Stomach (tissue), 19 donors: ENCODE measurements at places on chromosomes 6 and 20. TPM values are rescaled to one million over a fixed set of nuclear protein-coding genes. Genes with fewer than 3 reads are reported as not detected.

- no peak for DNase-seq
- no peaks in the 10 kb centered on the region for H3K27me3 ChIP-seq
- H3K4me1 ChIP-seq: no peaks in the 10 kb centered on the region
- H3K27ac ChIP-seq: no peak overlapping the region
Measured at GRCh38 chr6:10460096-10460495, 45.2 kb upstream of the TFAP2A start.

DNA sequence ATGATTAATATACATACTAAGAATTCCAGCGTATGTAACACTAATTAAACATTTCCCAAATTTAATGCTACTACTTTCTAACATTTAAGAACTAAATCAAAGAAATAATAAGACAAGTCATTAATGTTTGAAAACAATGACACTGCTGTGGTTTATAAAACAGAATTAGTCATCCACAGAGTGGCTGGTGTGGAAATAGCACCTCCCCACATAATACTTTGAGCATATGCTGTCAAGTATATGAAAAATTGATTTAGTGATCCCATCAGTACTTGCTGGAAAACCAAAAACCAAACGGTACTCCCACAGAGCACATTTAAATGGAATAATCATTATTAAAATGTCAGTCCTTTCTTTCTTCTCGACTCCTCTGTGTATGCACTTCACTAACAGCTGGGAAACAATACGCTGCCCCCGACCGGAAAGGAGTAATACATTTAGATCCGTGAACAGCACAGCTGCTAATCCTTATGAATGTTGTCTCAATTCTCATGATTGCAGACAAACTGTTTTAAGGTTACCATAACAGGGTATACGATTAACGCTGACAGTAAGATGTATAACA lies 78.4 kb downstream of the PREP start:
- peaks cover 40% of the 10 kb centered on the region for H3K36me3 ChIP-seq
- no peak for DNase-seq
- no peaks in the 10 kb centered on the region for H3K4me1 ChIP-seq
- no peak overlapping the region for H3K4me3 ChIP-seq
- no peaks in the 10 kb centered on the region for H3K27me3 ChIP-seq

GRCh38 chr20:24567508-24567907 lies 98.1 kb downstream of the SYNDIG1 start:
- no peaks in the 10 kb centered on the region for H3K4me1 ChIP-seq
- no peak for DNase-seq
- H3K36me3 ChIP-seq: no peaks in the 10 kb centered on the region
- no peaks in the 10 kb centered on the region for H3K27me3 ChIP-seq

The NR2E1 gene
- not detected for total RNA-seq

GRCh38 chr6:109531446-109531845 lies 48.4 kb upstream of the ZBTB24 start:
- DNase-seq: no peak
- no peak overlapping the region for H3K27ac ChIP-seq
- no peaks in the 10 kb centered on the region for H3K4me1 ChIP-seq

The HUS1B gene
- total RNA-seq: 4.8 TPM

GRCh38 chr6:53862662-53863462 lies 68.1 kb downstream of the LRRC1 start:
- H3K36me3 ChIP-seq: no peaks in the 10 kb centered on the region
- no peak for DNase-seq

- no peaks in the 10 kb centered on the region for H3K36me3 ChIP-seq
- no peak for DNase-seq
- H3K27ac ChIP-seq: no peak overlapping the region
Measured at GRCh38 chr6:95248499-95248898, 328.8 kb upstream of the MANEA start.

GRCh38 chr6:166313255-166314070 lies 5.3 kb upstream of the PRR18 start:
- H3K4me3 ChIP-seq: no peak overlapping the region
- no peak overlapping the region for H3K27ac ChIP-seq
- peaks cover 1% of the 10 kb centered on the region for H3K36me3 ChIP-seq
- peaks cover 21% of the 10 kb centered on the region for H3K27me3 ChIP-seq
- peak; percentile 53 for DNase-seq
- H3K4me1 ChIP-seq: peaks cover 10% of the 10 kb centered on the region

DNA sequence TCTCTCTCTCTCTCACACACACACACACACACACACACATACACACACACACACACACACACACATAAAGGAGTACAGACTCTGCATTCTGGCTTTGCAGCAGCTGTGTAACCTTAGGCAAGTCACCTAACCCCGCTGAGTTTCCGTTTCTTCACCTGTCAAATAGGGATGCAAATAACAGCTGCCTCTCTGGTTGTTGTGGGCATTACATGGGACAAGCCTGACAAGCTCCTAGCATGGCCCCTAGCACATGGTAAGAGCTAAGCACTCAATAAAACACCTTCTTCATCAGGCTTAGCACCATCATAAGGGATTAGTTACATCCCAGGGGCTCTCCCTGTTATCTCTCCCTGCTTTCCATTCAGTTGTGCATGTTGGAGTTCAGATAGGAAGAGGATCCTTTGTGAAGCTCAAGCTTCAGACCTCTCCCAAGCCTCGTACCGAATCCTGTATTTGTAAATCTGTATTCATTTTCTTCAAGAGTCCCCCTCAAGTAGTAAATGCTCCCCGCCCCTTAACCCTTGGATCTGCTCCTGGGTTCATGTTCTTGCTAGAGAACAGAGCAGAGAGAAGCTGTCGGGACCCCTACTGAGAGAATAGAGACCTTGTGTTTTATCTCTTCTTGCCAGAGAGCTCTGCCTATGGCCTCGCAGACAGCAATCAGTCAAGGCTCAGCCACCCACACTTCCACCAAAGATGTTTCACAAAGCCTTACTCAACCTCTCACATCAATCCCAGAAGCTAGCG lies 2.2 kb downstream of the SLC13A3 start:
- peaks cover 8% of the 10 kb centered on the region for H3K4me1 ChIP-seq
- no peak for DNase-seq
- H3K36me3 ChIP-seq: no peaks in the 10 kb centered on the region
- no peak overlapping the region for H3K27ac ChIP-seq

GRCh38 chr6:162443101-162443500 lies 284.5 kb downstream of the PRKN start:
- DNase-seq: peak; percentile 7

The TMC2 gene
- not detected for total RNA-seq

GRCh38 chr6:73652637-73653570 lies 888 bp downstream of the SLC17A5 start:
- H3K27ac ChIP-seq: peak overlapping the region; percentile 98
- peaks cover 27% of the 10 kb centered on the region for H3K4me1 ChIP-seq
- H3K27me3 ChIP-seq: no peaks in the 10 kb centered on the region
- peaks cover 5% of the 10 kb centered on the region for H3K36me3 ChIP-seq

The GRM1 gene
- not detected for total RNA-seq

- H3K4me3 ChIP-seq: peak within 1 kb of the TSS; percentile 75
- peak within 1 kb of the TSS; percentile 27 for H3K27ac ChIP-seq
- DNase-seq: peak; percentile 90
Measured at GRCh38 chr6:7725849-7726415, at the start of gene BMP6. Gene BMP6 (plus strand): TSS chr6:7726099. CDS start chr6:7726956, 857 bp downstream.

GRCh38 chr6:52399511-52400312 lies 20.4 kb upstream of the EFHC1 start:
- H3K4me3 ChIP-seq: no peak overlapping the region
- H3K36me3 ChIP-seq: peaks cover 20% of the 10 kb centered on the region
- H3K27me3 ChIP-seq: no peaks in the 10 kb centered on the region
- no peak for DNase-seq
- peaks cover 3% of the 10 kb centered on the region for H3K4me1 ChIP-seq
- H3K27ac ChIP-seq: no peak overlapping the region

The R3HDML gene
- not detected for total RNA-seq

GRCh38 chr20:47428164-47428563 lies 71.7 kb upstream of the ZMYND8 start:
- H3K4me3 ChIP-seq: no peak overlapping the region
- H3K27ac ChIP-seq: no peak overlapping the region
- H3K4me1 ChIP-seq: no peaks in the 10 kb centered on the region
- no peak for DNase-seq
- no peaks in the 10 kb centered on the region for H3K36me3 ChIP-seq
- H3K27me3 ChIP-seq: no peaks in the 10 kb centered on the region

DNA sequence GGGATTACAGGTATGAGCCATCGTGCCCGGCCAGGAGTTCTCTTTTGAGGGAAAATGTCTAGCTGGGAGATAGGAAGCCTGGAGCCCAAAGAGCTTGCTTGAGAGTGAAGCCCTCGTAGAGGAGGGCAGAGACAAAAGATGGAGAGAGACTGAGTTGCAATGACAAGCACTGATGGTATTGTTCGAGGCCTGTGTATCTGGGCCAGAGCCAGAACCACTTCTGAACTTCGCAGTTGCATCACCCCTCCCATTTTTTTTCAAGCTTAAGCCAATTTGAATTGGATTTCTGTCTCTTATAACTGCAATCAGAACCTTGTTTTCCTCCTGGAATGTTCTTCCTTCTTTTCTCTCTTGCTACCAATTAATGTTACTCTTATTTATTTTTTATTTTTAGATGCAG lies 83.1 kb downstream of the KCNB1 start:
- DNase-seq: no peak
- H3K36me3 ChIP-seq: no peaks in the 10 kb centered on the region
- no peaks in the 10 kb centered on the region for H3K27me3 ChIP-seq

GRCh38 chr20:37108676-37109075 lies 12.9 kb upstream of the RBL1 start:
- no peaks in the 10 kb centered on the region for H3K4me1 ChIP-seq
- no peak overlapping the region for H3K4me3 ChIP-seq
- H3K27ac ChIP-seq: no peak overlapping the region
- no peak for DNase-seq
- no peaks in the 10 kb centered on the region for H3K27me3 ChIP-seq

The NKX2-4 gene
- total RNA-seq: not detected
